CD8-positive, alpha-beta T cell (primary cell): ENCODE measurements at places on chromosomes 5 and 9.

- DNase-seq, result no peak
These were observed 26.4 kb downstream of the FBXL7 start for GRCh38 chr5:15526413-15526812.

DNA sequence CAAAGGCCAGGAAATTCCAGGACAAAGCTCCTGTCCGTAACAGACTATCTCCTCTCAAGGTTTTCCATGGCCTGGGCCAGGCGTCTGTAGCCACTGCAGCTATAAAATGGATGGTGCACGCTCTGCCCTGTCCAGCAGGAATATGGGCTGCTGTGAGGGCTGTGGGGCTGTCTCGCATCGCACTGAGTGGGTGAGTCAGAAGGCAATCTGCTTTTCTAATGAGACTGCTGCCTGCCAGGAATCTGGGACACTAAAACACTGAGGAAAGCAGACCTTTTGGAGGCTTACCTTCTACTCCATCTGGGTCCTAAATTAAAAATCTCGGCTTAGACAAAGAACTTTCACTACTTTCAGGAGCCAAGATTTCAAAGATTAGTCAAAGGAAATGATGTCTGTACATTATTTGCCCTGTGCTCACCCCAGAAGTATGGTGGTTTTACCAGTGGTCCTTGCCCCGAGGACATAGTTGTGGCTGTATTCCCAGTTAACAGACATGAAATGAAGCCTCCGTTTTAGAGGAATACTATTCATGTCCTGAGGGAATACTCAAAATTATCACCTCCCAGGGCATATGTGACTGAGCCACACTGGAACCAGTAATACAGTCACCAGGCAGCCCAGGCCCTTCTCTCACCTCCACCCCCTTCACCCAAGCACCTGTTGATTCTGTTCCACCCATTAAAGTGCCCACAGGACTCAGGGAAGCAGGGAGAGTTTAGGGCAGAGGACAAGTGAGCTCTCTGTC lies 56.4 kb downstream of the PFDN1 start:
- DNase-seq, result no peak

- DNase-seq, result no peak
These were observed at the start of gene TMOD1 for GRCh38 chr9:97501177-97501971. TSS of gene TMOD1 (plus strand) at chr9:97501666. CDS start at chr9:97524189, 22,523 bp downstream.

- no peak for DNase-seq
These were observed 8.9 kb upstream of the LNPEP start for GRCh38 chr5:96927008-96927407.

GRCh38 chr5:58412932-58413331 lies 47.0 kb downstream of the PLK2 start:
- no peak for DNase-seq

DNA sequence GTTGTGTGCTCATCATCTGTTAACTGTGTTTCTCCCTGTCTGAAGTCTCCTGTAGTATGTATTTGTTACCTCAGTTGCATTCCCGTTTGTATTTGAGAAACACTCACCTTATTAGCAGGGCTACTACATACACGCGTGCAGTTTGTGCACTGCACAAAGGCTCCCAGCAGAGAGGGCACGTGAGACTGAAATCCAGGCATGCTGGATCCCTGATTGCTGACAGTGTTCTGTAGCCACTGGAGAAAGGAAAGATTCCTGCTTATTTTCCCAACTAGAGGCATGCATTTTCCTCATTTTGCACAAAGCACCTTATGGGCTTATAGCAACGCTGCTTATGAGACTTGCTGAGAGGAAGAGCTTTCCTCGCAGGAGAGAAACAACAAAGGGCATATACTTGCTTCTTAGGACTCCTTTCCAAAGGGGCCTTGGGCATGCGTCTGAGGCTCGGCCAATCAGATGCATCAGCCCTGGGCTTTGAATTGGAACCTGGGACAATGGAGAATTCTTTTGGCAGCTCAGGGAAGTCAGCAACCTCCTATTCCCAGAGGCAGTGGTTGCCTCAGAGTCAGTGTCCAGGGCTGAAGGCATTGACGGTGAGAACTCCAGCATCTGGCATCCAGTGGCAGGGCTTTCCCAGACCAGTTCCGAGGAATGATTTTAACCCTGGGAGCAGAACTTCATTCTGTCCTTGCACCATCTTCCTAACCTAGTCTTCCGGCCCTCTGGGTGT lies 9.9 kb upstream of the MEGF10 start:
- no peak for DNase-seq
